ENCODE measurements at places on chromosomes 6 and 20.

- no peak for DNase-seq
Observed at GRCh38 chr6:4999586-4999985, 4.3 kb downstream of the RPP40 start.

- no peak for DNase-seq
Observed at GRCh38 chr6:45507186-45507585, 129.5 kb upstream of the SUPT3H start.

GRCh38 chr6:85482905-85483700 lies 33.2 kb downstream of the NT5E start:
- peak; percentile 63 for DNase-seq

DNA sequence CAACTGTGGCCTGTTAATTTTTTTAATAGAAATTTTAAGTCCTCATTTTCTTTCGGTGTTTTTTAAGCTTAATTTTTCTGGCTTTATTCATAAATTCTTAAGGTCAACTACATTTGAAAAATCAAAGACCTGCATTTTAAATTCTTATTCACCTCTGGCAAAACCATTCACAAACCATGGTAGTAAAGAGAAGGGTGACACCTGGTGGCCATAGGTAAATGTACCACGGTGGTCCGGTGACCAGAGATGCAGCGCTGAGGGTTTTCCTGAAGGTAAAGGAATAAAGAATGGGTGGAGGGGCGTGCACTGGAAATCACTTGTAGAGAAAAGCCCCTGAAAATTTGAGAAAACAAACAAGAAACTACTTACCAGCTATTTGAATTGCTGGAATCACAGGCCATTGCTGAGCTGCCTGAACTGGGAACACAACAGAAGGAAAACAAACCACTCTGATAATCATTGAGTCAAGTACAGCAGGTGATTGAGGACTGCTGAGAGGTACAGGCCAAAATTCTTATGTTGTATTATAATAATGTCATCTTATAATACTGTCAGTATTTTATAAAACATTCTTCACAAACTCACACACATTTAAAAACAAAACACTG lies 10.1 kb downstream of the HFE start:
- peak; percentile 35 for DNase-seq

DNA sequence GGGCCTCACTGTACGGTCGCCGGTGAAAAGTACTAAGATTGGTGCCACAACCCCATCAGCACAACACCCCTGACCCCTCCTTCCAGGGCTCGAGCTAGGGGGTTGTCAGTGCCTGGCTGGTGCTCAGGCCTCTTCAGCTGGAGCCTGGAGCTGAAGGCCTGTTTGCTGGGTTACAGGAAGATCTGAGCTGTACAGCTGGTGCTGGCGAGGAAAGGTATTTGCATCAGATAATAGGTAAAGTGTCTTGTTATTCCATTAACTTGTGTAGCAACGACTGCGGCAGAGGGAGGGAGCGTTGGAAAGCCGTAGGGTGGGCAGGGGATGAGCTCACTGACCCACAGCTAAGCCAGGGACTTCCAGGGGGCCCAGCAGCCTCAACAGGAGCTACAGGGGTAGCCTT lies 15.8 kb upstream of the SIRPA start:
- DNase-seq = no peak

DNA sequence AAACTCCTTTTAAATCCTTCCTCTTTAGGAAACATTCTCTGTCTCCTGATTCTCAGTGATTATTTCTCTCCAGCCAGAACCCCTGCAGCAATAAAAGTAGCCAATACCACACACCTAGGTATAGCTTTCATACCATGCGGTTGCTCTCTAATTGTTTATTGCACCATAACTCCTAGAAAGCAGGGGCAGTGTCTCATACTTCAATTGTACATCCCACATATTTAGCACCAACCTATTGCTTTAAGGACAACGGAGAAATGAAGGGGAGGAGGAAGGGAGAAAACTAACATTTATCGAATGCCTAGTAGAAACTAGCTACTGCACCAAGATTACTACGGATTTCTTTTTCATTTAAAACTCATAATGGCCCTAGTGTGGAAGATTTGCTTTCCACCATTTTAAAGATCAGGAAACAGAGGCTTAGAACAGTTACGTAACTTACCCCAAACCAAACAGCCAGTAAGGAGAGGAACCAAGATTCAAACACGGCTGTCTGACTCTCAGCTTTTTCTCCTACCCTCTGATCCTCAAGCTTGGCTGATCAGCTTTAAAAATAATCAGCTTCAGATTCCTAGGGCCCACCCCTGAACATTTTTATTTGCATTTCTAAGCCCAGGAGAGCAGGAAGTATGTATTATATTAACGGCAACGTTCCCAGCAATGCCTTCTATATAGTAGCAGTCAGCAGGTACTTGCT lies 43.4 kb upstream of the ATXN1 start:
- DNase-seq = no peak

GRCh38 chr6:147839708-147840610 lies 331.5 kb downstream of the SAMD5 start:
- DNase-seq = no peak

- DNase-seq = no peak
Observed at GRCh38 chr20:63691711-63692435, 4.6 kb upstream of the TNFRSF6B start.

DNA sequence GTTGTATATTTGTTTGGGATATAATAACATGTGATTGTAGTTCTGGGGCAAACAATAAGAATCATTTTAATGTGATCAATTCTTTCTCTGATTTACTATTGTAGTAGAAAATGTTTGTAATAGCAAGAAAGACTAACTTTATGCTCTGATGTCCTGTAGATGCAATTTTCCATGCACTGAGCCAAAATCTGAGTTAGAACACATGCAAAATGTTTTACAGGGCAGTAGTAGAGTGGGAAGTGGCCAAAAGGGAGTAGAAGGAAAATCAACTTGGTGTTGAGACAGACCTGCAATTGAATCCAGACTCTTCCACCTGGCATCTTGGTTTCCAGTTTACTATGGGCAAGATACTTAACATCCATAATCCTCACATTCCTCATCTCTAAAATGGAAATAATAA lies 93.5 kb upstream of the BMP5 start:
- no peak for DNase-seq

DNA sequence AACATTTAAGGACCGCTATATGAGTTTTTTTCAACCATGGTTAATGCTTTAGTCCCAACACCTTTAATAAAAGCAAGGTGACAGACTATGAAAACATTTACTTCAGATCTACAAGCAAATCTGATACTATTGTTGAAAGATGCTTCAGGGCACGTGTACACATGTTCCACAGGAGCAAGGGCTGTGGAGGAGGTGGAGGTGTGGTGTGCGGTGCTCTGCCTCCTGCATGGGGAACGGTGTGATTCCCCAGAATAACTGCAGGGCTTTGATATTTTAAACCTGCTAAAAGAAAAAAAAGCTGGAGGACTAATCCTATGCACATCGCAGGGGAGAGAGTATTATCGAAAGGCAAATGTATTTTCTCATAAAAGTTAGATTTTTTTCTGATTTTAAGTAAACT lies 188.1 kb upstream of the CEP162 start:
- no peak for DNase-seq

DNA sequence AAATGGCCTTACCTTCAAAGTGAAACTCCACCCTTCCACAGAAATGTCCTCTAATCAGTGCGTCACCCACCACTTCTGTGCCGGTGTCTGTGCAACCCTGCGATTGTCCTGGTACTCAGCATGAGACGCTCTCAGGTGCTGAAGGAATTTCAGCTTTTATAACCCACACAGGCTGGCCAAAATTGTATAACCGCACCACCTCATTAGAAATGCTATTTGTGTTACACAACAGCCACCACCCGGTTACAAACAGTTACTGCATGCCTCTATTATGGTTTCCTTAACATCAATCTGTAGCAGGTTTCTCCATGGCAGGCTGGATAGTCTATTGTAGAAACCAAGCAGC lies 51.5 kb downstream of the SLC23A2 start:
- peak; percentile 24 for DNase-seq

GRCh38 chr6:36131511-36132245 lies 1.4 kb downstream of the MAPK13 start:
- DNase-seq = peak; percentile 64

- no peak for DNase-seq
Observed at GRCh38 chr6:43219119-43219518, 10.2 kb downstream of the DNPH1 start.

GRCh38 chr6:21429291-21429690 lies 164.3 kb upstream of the SOX4 start:
- no peak for DNase-seq

DNA sequence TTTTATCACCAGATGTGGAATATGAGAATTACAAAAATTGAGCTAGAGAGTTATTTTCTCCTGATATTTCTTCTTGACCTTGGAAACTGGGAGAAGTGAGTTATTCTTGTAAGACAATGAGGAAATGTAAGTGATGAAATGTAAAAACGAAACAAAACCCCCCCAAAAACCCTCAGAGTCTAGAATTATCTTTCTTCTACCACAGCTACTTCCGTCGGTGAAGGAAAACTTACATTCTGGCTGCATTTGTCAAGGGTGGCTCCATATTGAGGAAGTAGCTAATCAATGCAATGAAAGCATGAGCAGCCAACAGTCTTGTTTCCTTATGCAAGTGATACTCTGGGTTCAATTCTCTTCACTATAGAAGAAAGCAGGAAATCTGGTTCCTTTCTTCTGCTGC lies 661.7 kb upstream of the CITED2 start:
- no peak for DNase-seq

DNA sequence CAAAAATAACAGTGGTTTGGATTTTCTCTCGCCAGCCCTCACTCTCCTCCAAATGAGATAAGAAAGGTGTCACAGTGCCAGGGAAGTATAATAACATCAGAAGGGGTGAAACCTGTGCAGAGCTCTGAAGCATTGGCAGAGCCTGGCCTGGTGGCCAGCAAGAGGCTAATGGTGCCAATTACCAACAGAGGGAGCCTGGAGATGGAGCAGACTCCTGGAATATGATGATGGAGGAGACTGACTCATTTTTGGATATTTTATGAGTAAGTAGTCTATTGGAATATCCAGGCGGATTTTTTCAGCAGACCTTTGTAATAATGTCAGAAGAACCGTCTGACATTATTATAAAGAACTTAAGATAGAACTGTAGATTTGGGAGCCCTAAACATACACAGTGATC lies 442.6 kb upstream of the MARCKS start:
- no peak for DNase-seq

DNA sequence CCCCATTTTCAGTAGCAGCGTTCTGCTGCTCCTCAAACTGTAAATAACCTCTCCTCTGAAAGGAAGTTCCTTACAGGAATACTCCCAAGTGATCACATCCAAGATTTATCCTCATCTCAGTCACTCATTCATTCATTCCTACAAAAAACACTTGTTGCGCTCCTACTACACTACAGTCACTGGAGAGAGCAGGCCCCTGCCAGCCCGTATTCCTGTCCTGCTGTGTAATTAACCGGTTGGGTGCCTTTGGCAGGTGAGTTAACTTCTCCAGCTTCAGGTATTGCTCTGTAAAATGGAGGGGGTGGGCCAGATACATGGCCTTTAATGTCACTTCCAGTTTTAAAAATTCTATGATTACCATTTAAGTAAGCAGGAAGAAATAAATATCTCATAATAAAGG lies 15.0 kb upstream of the ZBTB24 start:
- DNase-seq = no peak

- DNase-seq = no peak
Observed at GRCh38 chr6:143394389-143394788, 56.1 kb downstream of the ADAT2 start.

DNA sequence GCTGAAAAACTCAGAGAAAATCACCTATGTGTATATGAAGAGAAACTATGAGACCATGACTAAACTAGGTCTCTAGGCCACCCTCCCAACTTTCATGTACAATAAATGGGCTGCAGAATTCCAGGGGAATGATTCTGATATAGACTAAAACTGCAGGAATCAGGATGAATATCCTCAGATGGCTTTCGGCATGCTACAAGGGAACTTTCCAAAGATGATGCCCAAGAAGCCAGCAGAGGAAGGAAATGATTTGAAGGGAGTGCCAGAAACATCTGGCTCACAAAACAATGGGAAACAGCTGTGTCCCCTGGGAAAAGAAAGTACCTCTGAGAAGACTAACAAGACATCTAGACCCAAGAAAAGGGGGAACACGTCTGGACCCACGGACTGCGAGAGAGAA lies 41.1 kb downstream of the PLN start:
- DNase-seq = no peak

GRCh38 chr20:35368666-35369423 lies 42.9 kb downstream of the UQCC1 start:
- no peak for DNase-seq

All from stimulated activated CD8-positive, alpha-beta memory T cell treated with anti-CD3 and anti-CD28 coated beads, Interleukin-7, amount 100 ng/mL, for 48 hours (primary cell).